ENCODE measurements at places on chromosomes 6 and 20.

DNA sequence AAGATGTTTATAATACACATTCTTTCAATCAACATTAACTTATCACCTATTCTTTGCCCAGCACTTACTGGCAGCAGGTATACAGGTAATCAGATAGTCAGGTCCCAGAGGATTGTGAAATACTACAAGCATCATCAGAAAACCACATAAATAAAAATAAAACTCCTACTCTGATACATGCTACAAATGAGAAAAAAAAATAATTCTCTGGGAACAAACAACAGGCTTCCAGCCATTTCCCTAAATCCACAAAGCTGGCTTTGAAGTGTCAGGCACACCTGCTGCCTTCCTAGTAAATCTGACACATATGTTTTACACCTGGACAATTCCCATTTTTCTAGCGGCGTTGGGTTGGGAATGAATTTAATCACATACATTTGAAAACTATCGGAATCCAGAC is 384.5 kb upstream of the CDH4 start:
- no peak for DNase-seq

- DNase-seq, result no peak
Measured at GRCh38 chr6:168825226-168826077, 384.5 kb downstream of the SMOC2 start.

DNA sequence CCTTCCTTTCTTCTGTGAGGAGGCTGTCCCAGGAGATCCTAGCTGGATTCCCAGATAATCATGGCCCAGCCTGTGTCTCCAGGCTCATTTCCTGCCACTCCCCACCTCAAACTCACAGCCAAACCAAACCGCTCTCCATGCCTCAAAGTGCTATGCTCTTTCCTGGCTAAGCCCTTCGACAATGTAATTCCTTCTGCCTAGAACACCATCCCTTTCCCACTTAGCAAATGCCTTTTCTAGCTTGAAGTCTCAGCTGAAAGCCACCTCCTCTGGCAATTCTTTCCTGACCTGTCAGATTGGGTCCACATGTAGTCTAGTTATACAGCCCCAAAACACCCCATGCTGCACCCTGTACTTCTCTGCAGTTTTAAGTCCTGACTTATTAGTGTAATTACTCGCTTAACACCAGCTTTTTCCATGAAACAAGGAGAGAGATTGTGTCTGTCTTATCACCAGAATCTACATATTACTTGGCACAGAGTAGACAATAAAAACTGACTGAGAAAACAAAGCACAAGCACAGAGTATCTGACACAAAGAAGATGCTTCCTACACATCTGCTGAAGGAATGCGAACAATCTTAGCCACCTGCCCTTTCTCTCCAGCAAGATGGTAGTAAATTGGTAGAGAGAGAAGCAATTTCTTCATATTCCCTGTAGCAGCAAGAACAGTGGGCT is 5.4 kb downstream of the TRIM26 start:
- no peak for DNase-seq

DNA sequence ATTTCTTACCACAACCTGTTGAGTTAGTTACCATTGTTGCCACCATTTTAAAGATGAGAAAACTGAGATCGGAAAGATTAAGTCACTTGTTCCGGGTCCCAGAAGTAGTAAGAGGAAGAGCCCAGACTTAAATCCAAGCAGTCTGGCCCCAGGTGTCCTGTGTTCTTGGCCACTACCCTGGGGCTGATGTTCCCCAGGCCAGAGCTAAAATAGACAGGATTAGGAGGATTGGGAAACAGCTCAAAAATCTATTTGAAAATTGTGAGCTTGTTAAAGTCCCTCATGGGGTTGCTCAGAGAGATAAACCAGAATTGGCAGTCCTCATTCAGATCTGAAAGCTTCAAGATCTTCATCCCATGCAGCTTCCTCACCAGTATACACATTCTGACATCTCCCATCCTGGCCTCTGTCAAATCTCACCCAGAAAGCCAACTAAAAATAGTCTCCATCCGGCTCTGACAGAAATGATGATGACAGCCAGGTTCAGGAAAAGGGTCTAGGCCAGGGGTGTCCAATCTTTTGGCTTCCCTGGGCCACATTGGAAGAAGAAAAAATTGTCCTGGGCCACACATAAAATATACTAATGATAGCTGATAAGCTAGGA is 62.0 kb downstream of the GFOD1 start:
- no peak for DNase-seq

GRCh38 chr6:74568861-74569260 is 637.0 kb downstream of the COL12A1 start:
- DNase-seq, result no peak

DNA sequence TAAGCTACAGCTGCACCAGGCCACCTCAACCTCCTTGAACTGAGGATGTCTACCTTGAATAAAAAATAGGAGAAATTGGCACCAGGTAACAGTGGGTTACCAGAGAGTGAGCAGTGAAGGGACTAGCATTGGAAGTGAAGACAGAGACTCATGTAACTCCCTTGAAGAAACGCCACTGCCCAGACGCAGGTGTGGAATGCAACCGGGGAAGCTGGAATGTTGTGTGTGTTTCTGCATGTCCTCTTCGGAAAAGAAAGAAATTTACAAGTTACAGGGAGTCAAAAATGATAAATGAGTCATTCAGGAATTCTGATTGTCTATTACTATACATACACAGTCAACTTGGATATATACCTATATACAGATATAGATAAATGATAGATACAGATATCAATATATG is 514.7 kb upstream of the AGPAT4 start:
- no peak for DNase-seq

GRCh38 chr6:12116978-12117377 is 104.9 kb downstream of the HIVEP1 start:
- no peak for DNase-seq

DNA sequence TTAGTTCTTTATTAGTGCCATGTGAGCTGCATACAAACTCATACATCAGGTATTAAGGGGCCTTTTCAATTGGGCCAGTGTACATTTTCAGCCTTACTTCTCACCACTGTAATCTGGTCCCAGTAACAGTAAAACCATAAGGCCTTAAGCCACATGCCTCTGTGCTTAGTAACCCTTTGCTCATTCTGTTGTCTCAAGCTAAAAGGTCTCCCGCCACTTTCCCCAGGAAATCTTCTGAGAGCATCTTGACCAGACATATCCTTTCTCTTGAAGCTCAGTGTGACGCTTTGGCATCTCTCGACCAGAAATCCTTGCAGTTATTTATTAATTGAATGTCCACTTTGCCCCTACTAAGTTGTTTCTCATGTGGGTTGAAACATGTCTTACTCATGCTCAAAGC is 68.0 kb downstream of the CYP39A1 start:
- DNase-seq, result no peak

GRCh38 chr20:7078804-7079203 is 311.3 kb downstream of the BMP2 start:
- DNase-seq, result no peak

- DNase-seq, result no peak
Measured at GRCh38 chr6:166715065-166715464, 88.0 kb upstream of the RPS6KA2 start.

DNA sequence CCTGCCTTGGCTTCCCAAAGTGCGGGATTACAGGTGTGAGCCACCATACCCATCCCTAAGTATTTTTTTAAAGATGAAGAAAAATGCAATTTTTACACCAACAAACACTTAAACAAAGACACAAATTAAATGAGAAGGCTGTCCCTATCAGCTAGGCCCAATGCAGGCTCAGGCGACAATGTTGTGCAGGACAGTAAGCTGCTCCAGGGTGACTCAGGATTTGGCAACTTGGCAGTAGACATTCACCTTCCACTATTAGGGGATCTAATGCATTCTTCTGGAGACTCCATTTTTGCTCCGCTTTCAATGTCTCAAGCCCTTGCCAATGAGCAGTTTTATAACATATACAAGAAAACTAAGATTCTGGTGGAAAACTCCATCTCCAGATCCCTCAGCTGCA is 19.7 kb downstream of the NDRG3 start:
- no peak for DNase-seq

DNA sequence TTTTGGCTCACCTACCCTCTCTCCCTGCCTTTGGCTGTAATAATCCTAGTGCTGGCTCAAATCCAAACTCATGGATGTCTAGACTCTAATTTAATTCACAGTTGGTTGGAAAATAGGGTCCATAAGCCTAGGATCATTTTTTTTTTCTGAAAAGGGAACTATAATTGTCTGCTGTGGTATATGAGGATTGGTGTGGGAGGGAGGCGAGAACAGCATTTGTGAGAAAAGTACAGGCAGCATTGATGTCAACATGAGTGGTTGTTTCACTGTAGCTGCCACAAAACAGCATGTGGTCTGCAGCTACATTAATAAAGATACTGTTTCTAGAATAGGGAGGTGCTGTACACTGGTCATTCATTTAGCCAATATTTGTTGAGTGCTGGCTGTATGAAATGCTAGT is 18.6 kb upstream of the POLR1H start:
- DNase-seq, result no peak

GRCh38 chr6:108002365-108003221 is 44.6 kb upstream of the SEC63 start:
- no peak for DNase-seq
